ENCODE measurements at places on chromosomes 16 and 17. TPM values are rescaled to one million over a fixed set of nuclear protein-coding genes. Genes with fewer than 3 reads are reported as not detected.

MYH1 gene
- 0.05 TPM for total RNA-seq

EFNB3 gene
- 2.3 TPM for total RNA-seq

GJC1 gene
- 44.0 TPM for total RNA-seq

HOXB3 gene
- 179 TPM for total RNA-seq

KRTAP4-5 gene
- total RNA-seq: not detected

SOX9 gene
- total RNA-seq: 21.4 TPM

TEKT5 gene
- 8.0 TPM for total RNA-seq

SLFN14 gene
- total RNA-seq: not detected

SYCE1L gene
- 7.5 TPM for total RNA-seq

DNA sequence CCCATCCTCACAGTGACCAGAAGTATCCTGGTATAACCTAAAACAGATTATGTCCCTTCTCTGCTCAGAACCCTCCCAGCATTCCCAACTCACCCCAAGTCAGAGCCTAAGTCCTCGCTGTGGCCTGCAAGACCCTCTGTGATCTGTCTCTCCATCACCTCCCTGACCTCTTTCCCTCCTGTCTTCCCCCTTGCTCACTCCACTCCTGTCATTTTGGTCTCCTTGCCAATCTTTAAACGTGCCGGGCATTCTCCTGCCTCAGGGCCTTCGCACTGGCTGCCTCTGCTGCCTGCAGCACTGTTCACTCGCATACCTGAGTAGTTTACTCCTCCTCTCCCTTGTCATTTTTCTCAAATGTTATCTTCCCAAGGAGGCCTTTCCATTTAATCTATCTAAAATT is 97.7 kb downstream of the GSG1L start:
- peak; percentile 26 for DNase-seq

DNA sequence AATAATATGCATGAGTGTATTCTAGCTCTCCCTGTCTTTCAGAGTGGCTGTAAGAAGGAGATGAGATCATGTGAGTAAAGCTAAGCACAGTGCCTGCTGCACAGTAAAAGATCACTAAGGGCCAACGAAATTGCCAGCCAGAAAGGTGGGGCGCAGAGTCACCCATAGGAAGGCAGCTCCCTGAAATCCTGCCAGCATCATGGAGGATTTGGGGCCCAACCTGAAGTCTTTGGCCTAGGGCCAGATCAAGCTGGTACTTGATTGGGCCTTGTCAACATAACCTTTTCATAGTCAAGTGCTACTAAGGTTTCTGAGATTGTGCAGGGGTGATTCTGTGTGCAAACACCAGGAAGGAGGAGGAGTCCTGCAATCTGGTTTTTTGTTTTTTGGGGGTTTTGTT is 16.5 kb downstream of the SCNN1B start:
- peak; percentile 58 for DNase-seq

DNA sequence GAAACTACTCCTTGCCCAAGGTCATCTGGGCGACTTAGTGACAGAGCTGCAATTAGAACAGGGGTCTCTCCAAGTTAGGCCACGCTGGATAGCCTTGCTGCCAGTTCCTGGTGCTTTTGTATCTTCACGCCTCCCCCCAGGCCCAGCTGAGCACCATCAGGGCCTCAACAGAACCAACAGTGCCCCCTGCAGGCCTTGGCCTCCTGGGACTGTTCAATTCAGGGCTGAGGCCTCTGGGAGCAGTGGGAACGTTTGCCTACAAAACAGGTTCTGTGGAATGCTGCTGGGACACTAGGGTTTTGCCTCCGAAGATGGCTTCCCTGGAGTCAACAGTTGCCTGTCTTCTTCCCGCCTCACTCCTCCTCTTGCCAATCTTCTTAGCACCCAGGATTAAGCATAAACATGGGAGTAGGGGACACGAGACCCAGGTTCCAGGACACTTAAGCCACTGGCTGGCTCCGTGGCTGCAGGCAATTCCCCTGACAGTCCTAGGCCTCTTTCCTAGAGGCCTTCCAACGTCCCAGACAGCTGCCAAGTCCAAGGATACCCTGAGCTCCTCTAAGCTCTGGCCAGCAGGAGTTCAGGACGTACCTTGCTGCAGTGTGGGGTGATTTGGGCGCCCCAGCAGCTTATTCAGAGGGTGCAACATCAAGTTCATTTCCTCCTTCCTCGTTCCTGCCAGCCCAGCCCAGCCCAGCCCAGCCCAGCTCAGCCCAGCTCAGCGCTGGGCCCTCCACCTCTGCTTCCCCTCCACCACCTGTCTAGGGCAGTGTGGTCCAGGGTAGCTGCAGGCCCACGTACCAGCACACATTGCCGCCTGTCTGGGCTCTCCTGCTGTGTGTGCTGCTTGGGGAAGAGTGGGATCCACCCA is 246.6 kb upstream of the RPL38 start:
- peak; percentile 63 for DNase-seq

- no peak for DNase-seq
Observed at GRCh38 chr16:77221482-77221881, 22.3 kb downstream of the SYCE1L start.

DNA sequence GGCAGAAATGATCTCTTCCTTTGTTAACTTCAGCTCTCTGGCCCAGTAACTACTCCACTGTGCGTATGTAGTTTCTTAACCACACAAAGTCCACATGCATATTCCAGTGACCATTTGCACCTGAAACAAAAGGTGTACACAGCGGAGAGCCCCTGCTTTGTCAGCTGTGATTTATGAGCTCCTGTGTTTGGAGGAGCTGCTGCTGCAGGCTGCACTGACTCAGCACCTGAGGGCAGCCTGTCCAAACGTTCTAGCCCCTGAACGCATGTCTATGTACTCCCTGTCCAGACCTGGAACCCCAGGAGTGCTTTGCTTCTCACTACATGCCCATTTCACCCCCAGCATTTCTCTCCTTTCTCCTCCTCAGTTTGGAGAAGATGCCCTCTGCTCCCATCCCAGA is 216.1 kb downstream of the ABCC12 start:
- DNase-seq: no peak

DNA sequence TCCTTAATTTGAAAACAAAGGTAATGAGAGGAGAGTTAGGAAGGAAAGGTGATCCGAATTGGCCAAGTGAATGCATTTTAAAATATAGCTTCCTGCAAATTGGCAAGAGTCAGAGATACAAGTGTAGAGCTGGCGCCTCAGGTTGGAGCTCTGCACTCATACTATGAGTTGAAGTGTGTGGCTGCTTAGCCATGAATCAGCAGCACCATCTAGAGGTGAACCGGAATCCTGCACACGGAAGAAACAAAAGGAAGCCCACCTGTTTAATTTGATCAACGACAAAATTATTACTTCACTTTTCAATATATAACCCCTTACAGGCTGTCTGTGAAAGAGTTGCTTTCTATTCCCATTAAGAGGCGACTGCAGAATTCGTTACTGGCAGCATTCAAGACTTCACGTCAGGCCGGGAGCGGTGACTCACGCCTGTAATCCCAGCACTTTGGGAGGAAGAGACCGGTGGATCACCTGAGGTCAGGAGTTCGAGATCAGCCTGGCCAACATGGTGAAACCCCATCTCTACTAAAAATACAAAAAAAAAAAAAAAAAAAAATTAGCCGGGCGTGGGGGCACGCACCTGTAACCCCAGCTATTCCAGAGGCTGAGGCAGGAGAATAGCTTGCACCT is 1253.7 kb upstream of the CDH8 start:
- DNase-seq: no peak

- no peak for DNase-seq
Observed at GRCh38 chr16:49498264-49498663, 124.7 kb downstream of the C16orf78 start.

DNA sequence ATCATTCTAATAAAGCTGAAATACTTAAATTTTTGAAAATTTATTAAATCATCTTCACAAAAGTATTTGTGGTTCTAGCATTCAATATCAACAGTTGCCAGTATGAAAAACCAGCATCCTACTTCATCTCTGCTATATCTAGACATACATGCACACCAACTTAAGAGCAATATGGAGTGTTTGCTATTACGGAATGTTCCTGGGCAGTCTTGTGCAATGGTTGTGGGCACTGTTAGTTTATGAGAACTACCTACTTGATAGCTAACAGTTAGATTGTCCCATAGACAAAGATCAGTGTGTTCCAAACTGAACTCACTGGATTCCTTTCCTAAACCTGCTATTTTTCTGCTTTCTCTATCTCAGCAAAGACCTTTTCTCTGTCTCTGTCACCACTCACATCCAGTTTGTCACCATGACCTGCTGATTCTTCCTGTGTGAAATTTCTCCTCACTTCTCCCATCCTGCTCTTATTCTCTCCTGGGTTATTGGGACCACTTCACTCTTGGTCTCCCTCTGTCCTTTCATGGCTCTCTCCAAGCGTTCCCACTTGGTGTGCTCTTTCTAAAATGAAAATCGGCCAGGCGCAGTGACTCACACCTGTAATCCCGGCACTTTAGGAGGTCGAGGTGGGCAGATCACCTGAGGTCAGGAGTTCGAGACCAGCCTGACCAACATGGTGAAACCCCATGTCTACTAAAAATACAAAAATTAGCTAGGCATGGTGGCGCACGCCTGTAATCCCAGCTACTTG is 27.7 kb downstream of the CNTROB start:
- no peak for DNase-seq

- DNase-seq: peak; percentile 75
Observed at GRCh38 chr17:29566473-29567303, at the start of gene ABHD15. Gene ABHD15, minus strand, starts transcription at chr17:29567037. Its CDS starts 71 bp downstream, at chr17:29566966.

DNA sequence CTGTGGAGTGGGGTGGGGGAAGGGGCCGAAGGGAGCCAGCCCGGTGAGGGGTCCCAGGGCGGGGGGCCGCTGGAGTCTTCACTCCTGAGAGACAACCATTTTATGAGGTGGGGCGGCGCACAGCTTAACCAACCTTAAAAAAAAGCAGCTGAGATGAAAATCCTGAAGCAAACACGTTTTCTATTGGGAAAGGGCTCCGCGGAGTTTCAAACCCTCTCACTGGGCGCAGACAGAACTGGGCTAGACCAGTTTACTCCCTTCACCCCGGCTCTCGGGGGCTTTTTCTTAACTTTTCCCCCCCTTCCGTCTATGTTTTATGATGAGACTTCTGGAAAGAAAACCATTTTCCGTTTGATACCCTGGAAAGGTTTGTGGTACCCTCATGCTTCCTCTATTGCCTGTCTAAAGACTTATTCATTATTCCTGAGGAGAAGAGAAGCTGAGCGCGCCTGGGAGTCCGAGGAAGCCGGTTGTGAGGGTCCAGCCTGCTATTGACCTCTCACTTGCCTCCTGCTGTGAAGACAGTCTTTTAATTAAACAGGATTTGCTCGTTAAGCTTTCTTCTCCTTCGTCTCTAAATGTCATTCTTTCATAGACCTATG is 482 bp upstream of the SSH2 start:
- DNase-seq: no peak

- no peak for DNase-seq
Observed at GRCh38 chr17:18041776-18042175, 2.6 kb downstream of the GID4 start.

- no peak for DNase-seq
Observed at GRCh38 chr16:76035689-76036088, 241.5 kb upstream of the CNTNAP4 start.

GRCh38 chr17:77214328-77214727 is 73.6 kb downstream of the SEC14L1 start:
- no peak for DNase-seq

- DNase-seq: peak; percentile 76
Observed at GRCh38 chr16:68351991-68352431, 41.2 kb downstream of the PRMT7 start.

DNA sequence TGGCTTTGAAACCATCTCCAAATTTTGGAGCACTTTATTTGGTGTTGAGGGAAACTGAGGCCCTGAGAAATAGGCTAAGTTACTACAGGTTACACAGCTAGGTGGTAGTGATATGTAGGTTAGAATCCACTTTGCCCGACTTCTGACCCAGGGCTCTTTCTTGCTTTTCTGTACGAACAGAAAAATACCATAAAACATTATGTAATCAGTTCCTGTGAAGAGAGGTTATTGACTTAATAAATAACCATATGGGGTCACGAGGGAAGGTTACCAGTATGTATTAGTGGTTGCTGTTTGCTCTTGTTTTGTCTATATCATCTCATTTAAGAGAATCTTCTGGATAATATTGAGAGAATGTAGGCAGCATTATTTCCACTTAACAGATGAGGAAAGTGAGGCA is 172.2 kb upstream of the MAF start:
- DNase-seq: no peak

- DNase-seq: peak; percentile 51
Observed at GRCh38 chr17:75047398-75048098, 523 bp downstream of the KCTD2 start.

DNA sequence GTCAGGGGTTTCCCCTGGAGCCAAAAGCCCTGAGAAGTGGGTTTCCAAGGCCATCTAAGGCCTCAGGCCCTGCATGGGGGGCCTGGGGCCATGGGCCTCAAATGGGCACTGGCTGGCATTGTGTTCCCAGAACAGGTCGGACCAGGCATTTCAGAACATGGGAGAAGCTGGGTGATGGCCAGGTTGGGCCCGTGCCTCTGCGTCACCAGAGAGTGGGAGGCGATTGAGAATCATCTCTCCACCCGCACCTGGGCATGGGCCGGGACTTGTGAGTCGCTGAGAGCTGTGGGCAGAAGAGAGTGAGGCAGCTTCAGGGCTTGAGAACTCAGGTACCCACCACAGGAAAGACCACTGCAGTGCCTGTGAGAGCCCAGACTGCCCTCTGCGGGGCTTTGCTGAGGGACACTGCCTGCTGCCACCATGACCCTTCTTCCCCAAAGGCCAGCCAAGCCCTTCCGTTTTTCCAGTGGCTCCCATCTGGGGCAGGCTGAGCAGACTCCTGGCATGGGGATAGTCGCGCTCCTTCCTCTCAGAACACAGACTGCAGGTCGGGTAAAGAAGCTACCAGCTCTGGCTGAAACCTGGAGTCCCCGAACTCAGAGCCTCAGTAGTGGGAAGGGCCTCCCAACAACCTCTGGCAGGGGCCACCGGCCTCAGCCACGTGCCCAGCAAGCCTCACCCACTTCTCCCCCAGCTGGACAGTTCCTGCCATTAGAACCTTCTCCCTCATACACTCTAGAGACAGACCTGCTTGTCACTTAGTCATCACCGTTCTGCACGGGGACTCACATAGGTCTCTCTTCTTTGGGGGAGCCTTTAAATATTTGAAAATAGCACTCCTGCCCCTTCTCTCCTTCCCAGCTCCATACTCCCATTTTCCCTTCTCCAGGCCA is 1.6 kb downstream of the RAB11FIP4 start:
- DNase-seq: peak; percentile 43

Measured in ureter (tissue), 1 donor.